NCI-H187 treated with DMSO at 0.1 percent for 48 hours (cell line): ENCODE measurements at places on chromosomes 2 and 18.

GRCh38 chr2:60891180-60891579, 9.8 kb downstream of the REL start:
- no peak for DNase-seq

- DNase-seq, result no peak
Measured at GRCh38 chr2:103174711-103175110, 412.9 kb downstream of the TMEM182 start.

DNA sequence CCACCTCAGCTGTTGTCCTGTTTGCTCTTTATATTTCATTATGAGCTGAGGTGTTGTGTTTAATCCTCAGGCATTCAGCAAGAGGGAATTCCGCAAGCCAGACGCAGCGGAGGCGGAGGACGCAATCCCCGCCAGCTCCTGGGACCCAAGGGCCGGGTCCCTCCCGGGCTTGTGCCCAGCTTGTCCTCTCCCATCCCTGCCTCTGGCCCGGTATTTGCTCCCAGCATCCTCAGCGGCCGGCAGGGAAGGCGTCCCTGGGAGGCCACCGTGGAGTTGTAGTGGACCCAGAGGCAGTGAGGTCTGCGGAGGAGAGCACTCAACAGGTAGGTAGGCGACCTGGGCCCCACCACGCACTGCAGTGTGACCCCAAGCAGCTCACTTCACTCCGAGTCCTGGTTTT, 42.5 kb upstream of the FOSL2 start:
- DNase-seq, result no peak

DNA sequence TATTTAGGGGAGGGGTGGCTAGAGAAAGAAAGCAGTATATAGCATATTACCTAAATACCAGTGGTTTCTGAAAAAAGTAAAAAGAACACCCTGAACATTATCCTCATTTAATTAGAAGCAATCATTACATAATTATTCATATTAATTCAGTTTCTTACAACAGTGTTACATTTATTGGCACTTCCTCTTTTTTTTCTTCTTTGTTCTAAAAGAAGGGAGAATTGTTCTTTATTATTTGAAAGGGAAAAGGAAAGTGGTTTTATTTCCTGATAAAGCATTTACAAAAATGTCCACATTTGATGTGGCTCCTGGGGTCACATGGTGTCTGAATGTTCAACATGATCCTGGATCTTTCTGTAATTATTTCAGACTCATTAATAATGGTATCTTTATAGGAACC, 254.9 kb upstream of the ZEB2 start:
- no peak for DNase-seq

- no peak for DNase-seq
Measured at GRCh38 chr2:217804338-217804737, 198.5 kb downstream of the TNS1 start.

DNA sequence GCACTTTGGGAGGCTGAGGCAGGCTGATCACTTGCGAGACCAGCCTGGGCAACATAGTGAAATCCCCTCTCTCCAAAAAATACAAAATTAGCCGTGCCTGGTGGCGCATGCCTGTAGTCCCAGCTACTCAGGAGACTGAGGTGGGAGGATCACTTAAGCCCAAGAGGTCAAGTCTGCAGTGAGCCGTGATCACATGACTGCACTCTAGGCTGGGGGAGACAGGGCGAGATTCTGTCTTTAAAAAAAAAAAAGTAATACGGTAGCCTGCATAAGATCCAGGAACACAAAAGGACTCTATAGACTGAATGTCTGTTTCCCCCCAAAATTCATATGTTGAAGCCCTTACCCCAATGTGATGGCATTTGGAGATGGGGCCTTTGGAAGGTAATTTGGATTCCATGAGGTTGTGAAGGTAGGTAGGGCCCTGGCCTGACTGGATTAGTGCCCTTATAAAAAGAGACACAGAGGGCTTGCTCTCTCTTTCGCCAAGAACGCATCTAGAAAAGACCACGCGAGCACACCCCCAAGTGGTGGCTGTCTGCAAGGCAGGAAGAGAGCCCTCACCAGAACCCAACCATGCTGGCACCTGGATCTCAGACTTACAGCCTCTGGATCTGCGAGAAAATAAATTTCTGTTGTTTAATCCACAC, 17.0 kb downstream of the MBOAT2 start:
- no peak for DNase-seq

GRCh38 chr2:209629597-209629996, 142.0 kb upstream of the UNC80 start:
- DNase-seq, result no peak

- no peak for DNase-seq
Measured at GRCh38 chr2:147482111-147482895, 362.5 kb upstream of the ACVR2A start.

DNA sequence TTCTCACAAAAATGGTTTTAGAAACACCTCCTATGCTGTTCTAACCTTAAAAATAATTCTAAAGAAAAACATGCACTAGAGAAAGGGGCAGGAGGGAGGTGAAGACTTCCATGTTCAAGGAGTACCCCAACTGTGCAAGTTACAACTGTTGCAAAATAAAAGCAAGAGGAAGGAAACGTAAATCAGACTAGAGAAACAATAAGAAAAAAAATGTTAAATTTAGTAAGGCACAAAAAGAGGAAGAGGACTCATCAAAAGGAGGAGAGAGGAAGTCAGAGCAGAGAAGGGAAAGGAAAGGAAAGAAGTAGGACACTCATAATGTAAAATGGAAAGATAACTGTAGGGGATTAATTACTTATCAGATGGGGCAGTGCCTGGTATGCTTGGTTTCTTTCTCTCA, 34.1 kb downstream of the RAPH1 start:
- no peak for DNase-seq

GRCh38 chr2:239589270-239589825, 188.5 kb upstream of the HDAC4 start:
- DNase-seq, result no peak

DNA sequence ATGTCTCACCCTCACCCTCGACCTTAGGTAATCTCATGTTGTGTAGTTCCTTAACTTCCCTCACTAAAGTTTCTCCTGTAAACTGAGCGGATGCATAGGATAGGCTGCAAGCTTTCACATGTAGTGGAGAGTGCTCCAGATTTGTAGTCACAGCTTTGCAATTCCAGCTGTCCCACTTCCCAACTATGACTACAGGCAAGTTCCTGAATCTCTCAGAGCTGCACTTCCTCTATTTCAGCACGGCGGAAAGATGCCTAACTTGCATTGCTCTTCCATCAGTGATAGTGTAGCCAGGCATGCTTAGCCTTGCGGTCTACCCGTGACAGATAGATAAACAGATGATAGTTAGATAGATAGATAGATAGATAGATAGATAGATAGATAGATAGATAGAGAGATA, 183.1 kb upstream of the CCDC68 start:
- DNase-seq, result no peak

GRCh38 chr2:187644981-187645380, 90.7 kb upstream of the TFPI start:
- DNase-seq, result no peak

GRCh38 chr2:96947949-96948833, 38.2 kb downstream of the FAM178B start:
- DNase-seq, result no peak

DNA sequence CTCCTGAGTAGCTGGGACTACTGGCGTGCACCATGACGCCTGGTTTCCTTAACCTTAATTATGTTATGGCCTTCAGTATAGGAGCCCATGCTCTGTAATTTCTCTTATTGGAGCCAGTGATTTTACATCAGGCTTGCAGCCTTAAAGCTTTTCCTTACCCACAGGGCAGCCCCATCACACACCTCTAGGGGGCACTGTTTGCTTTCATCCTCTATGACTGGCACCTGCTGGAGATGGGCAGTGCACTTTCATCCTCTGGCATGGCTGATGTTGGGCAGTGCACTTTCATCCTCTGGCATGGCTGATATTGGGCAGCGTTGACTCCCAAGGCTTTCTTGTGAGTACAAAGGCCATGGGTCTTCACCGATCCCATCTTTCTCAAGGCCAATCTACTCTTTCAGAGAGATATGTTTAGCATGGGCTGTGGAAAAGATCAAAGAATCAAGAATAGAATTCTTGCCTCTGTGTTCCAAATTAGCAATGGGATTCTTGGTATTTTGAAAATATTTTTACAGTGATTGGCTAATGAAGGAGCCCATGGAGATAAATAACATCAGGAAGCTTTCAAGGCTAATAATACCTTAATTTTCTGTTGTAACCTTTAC, 80.7 kb upstream of the MEX3C start:
- DNase-seq, result peak; percentile 18

DNA sequence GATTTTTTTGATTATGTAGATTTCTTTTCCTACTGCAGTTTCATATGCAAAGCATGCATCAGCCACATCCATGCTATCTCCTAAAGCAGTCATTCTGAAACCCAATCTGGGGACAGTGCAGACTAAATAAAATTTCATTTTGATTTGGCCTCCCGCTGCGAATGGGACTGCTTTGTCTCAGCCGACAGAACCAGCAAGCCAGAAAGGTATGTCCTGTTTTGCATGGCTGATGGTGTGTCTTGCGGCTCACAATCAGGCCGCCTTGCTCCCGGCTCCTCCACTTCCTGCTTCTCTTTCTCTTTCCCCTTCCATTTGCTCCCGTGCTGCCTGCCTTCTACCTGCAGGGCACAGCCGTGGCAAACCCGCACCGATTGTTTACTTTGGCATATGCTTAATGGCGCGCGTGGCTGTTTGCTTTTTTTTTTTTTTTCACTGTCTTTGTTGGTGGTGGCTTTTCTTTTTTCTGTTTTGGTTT, 419.6 kb upstream of the POU3F3 start:
- DNase-seq, result no peak

DNA sequence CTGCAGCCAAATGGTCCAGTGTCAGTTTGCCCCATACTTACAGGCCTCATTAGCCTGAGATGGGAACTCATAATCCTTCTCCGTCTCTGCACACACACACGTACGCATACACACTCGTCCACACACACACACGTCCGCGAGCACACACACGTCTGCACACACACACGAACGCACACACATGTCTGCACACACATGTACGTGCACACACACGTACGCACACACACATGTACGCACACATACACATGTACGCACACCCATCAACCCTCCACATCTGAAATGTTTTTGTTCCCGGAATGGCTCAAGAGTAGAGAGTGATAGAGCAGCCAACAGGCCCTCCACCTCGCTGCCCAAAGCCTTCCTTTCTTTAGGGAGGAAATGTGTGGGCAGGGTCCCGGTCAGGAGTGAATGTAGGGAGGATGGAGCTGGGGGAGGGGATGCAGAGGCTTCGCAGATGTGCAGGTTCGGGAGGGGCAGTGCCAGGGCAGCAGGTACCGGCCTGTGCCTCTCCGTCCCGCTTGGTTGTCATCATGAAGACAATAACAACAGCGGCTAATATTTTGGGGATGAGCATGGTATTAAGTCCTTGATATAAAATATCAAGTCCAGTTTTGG, 52.7 kb downstream of the PTGR3 start:
- no peak for DNase-seq

GRCh38 chr2:202169832-202170424, 68.5 kb downstream of the SUMO1 start:
- no peak for DNase-seq

DNA sequence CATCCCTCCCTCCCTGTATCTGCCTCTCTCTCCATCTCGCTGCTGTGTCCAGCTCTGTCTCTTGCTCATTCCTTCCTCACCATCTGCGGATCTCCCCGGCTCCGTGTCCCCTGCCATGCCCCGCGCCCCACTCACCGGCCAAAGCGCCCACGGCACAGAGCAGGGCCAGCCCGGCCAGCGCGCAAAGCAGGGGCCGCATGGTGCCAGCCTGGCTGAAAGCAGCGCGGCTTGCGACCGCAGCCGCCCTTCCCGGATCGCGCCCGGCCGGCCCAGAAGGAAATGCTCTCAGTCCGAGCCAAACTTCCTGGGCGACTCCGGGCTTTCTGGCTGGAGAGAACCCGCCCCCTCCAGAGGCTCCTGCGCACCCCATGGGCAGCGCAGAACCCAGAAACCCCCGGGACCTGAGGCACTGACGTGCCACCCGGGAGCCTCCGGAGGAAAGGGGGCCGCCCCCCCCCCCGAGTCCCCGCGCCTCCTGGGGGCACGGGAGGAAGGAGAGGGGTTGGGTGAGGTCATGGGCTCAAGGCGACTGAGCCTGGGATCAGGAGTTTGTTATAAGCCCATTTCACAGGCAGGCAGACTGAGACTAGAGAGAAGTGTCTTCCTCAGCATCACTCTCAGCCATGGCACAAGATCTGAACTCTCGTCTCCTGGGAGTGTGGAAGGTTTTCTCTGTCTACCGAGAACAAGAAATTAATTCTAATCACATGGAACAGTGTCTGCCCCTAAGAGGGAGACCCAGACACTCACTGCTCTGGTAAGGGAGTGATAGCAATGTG, 45.2 kb upstream of the RAB6C start:
- DNase-seq, result no peak

- no peak for DNase-seq
Measured at GRCh38 chr2:25018681-25019080, 23.2 kb upstream of the EFR3B start.

DNA sequence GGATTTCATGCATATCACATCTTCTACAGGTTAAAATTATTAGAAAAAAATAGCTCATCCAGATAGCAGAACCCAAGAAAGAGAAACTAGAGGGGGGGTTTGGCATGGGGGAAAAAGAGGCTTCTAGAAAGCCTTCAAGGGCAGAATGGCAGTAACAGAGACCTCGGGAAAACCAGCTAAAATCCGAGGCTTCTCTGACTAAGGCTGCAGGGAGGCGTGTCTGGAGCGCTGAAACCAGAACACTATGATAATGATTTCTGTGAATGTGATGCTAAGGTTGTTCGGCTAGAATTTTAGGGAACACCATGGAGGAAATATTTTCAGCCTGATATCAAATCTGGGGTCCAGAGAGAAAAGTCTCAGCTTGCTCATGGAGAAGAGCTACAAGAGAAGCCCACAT, 73.0 kb downstream of the ATP8B1 start:
- no peak for DNase-seq

DNA sequence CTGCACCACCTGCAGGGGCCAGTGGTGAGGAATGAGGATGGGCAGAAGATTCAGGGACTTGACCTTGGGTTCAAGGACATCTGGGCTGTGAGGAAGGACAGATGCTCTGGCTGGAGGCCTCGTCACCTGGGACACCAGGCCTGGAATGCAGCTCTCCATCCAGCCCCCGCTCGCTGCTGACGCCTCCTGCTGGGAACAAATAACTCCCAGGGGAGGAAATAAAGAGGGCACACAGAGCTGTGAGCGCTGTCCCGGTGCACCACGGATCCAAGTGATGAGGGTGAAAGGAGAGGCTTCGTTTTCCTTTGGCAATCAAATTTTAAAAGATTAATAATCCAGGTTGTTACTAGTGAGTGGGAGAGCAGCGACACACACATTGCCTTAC, 368.0 kb upstream of the MYT1L start:
- DNase-seq, result no peak
